Hematopoietic multipotent progenitor cell treated with erythropoietin and hydrocortisone succinate and interleukin-3 and kit ligand, for 6 days (in vitro differentiated cells): ENCODE measurements at places on chromosomes 16 and 17.
A peak's percentile ranks its signal among the peaks of the same experiment; 100 is the strongest.

DNA sequence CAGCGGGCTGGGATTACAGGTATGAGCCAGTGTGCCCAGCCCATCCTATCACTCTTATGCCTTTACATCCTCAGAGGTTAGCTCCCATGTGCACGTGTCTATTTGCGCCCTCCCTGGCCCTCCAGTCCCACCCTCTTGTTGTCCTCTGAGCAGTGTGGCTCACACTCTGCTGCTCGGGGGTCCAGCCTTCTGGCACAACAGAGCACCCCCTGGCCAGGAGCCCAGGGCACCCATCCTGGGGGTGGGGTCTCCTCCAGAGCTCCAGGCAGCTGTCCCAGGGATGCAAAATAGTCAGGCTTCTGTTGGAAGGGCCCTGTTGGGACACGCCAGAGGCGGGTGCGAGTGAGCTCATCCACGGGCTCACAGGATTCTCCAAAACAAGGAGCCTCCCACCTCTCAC, 11.7 kb upstream of the FAM83G start:
- no peak for DNase-seq

- no peak for DNase-seq
These were observed 12.6 kb upstream of the CEP20 start for GRCh38 chr16:15900901-15901500.

DNA sequence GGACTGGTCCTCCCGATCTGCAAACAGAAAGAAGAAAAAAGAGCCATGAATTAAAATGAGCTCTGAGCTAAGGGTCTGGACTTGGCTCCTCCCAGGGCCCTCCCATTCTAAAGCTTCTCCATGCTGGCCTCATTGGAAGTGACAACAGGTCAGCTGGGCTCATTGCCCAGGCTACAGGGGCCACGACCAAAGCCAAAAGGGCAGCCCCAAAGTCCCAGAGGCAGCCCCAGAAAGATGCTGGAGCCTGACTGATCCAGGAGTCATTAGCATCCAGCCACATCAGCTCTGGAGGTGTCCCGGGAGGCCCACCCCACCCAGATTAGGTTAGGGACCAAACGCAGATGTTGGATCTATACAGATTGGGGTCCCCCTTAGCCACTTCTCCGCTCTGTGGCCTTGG, 58.2 kb downstream of the MYH11 start:
- DNase-seq, result no peak

- DNase-seq, result no peak
These were observed 34.4 kb upstream of the ENDOV start for GRCh38 chr17:80380555-80381002.

DNA sequence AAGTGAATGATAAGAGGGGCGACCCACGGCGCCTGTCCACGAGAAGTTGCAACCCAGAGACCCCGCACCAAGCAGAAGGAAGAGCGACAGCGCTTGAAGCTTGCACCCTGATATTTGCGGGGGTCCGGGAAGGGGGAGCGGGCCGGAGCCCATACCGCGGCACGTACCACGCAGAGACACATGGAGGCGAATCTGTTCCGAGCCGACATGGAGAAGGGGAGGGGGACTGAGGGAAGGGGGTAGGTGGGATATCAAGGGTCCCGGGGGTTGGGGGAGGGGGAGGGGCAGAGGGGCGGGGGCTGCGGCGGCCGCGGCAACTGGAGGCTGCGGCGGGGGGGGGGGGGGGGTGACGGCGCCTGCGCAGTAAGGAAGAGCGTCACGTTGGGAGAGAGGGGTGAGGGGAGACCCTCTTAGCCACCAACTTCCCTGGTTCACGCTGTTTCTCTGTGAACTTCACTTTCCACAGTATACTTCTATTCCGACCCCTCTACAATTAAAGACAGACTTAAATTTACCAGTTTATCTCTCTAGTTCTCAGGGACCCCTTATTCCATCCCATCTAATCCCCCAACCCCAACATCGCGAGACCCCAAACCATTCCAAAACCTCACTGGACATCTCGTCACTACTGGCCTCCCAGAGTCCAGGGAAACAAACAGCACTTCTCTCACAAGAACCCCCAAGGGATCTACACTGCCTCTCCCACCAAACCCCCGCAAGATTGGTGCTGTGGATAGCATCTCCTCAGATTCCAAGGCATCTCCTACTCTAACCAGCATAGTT, 8.0 kb downstream of the DLG4 start:
- no peak for DNase-seq

DNA sequence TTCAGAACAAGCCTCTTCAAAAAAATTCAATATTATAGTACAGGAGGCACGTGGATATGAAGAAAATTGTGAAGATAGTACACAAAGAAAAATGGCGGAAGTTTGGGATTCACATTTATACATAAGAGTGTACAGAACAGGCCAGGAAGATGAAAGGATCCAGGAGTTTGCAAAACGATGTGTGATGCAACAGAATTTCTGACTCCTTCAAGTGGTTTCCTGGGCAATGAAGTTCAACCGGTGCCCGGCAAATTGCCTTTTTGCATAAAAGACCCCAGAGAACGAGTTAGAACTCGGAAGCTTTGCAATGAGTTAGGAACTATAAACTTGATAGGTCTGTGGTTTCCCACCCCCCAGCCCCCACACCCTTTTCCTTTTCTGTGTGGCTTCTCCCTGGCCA, 189.1 kb downstream of the SALL1 start:
- no peak for DNase-seq

GRCh38 chr17:35243561-35244340, 879 bp downstream of the SLFN5 start:
- peak; percentile 46 for DNase-seq

GRCh38 chr17:40501499-40501911, at the start of gene TNS4:
Gene TNS4, minus strand, starts transcription at chr17:40501623. Its CDS starts 5,198 bp downstream, at chr17:40496425.
- no peak for DNase-seq

DNA sequence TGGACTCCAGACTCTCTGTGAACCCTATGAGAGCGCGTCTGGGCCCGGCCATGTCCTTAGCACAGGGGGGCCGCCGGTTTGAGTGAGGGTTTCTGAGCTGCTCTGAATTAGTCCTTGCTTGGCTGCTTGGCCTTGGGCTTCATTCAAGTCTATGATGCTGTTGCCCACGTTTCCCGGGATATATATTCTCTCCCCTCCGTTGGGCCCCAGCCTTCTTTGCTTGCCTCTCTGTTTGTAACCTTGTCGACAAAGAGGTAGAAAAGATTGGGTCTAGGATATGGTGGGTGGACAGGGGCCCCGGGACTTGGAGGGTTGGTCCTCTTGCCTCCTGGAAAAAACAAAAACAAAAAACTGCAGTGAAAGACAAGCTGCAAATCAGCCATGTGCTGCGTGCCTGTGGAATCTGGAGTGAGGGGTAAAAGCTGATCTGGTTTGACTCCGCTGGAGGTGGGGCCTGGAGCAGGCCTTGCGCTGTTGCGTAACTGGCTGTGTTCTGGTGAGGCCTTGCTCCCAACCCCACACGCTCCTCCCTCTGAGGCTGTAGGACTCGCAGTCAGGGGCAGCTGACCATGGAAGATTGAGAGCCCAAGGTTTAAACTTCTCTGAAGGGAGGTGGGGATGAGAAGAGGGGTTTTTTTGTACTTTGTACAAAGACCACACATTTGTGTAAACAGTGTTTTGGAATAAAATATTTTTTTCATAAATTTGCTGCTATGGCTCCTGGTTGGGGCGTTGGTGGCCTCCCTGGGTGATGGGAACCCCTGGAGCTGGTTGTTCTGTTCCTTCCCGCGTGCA, 23.1 kb downstream of the STAT5A start:
- peak; percentile 98 for DNase-seq

DNA sequence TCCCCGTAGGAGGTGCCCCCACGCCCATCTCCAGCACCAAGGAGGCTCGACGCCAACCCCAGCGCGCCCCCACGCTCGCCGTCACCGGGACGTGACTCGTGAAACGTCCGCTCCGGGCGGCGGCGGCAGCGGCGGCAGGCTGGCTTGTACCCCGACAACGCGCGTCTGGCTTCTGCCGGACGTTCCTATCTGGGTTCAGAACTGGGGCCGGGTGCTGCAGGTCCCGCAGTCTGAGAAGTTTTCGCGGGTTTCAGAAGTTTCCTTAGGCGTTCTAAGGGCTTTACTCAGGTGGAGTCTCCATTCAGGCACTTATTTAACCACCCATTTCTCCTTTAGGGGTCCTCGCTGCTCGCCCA, 672 bp upstream of the ALKBH5 start:
- peak; percentile 91 for DNase-seq

DNA sequence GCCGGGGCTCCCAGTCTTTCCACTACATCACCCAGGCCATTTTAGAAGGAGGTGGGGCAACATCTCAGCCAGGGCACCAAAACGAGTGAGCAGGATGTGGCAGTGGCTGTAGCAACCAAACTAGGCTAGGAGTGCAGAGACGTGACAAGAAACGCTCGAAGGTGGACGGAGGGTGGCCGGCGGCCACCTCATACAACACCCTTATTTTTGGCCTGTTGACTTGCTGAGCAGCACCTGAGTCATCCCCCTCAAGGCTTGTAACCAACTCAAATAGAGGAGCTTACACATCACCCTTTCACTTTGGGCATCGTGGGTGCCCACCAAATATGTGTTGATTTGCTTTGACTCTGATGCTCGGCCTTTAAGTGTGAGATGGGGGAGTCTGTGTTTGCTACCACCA, 23.7 kb upstream of the SOX9 start:
- no peak for DNase-seq

GRCh38 chr16:11833951-11834695, 17.2 kb downstream of the RSL1D1 start:
- peak; percentile 69 for DNase-seq

GRCh38 chr17:50153650-50154575, 3.4 kb upstream of the PPP1R9B start:
- DNase-seq, result peak; percentile 97

DNA sequence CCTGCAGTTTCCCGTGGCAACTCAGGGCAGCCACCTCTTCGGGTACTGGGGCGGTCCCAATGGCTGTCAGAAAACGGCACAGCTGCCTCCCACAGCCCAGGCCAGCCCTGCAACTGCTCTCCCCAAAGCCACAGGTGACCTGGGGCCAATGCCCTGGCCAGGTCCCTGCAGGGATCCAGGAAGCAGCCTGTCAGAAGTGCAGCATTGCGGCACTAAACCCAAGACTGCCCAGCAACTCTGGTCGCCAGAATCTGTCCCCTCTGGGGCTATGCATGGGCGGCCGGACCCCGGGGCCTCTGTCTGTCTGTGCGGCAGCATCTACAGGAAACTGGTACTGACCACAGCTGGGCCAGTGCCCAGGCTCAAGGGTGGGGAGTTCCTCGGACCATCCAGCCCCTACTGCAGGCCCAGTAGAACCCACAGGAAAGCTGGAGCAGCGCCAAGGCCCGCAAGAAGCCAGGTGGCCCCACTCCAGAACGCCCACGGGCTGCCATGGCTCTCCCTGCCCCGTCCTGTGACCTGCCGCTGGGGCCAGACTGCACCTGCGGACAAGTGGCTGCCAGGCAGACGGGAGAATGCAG, 5.5 kb downstream of the CYBC1 start:
- DNase-seq, result no peak

DNA sequence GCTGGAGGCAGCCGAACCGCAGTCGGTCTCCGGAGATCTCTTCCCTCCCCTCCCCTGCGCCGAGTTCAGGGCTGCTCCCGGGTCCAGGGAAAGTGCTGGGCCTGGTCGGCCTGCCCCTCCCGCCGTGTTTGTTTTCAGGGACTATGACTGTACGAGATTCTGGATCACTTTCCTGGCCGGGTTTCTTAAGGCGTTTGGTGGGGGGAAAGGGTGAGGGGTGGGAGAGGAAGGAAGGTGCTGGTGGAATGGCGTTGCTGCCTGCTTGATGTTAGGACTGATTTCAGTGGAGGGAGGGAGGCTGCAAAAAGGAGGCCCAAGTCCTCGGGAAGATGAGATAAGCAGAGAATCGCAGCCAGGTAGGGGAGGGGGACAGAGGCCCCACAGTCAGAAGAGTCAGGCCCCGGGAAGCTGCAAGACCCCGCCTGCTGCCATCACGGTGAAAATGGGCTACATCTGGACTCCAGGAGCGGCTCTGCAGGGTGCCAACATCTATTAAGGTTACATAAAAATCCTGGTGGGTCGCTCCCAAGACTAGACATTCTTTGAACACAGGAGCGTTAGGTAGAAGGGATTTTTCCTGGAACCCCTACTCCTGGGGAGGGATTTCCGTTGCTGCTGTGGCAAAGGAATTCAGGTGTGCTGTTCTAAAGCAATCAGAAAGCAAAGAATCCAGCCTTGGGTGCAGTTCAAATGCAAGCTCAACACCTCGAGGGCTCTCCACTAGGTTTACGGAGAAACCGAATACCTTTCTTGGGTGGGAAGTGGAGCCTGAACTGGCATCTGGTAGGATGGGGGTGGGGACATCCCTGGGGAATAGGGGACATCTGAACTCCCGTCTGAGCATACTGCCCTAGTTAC, 1.2 kb downstream of the ARHGAP44 start:
- DNase-seq, result no peak

GRCh38 chr17:77831474-77832179, 126.9 kb upstream of the TNRC6C start:
- DNase-seq, result no peak

DNA sequence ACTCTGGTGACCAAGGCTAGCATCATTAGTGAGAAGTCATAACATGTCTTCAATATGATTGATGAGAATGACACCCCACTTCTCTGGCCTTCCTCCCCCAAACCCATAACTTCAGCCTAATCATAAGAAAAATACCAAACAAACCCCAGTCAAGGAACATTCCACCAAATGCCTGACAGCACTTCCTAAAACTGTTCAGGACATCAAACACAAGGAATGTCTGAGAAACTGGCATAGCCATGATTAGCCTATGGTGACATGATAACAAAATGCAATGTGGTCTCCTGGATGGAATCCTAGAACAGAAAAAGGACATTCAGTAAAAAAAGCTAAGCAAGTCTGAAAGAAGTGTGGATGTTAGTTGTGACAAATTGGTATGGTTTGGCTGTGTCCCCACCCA, 24.7 kb upstream of the TBX4 start:
- DNase-seq, result no peak

- DNase-seq, result no peak
These were observed 134.4 kb downstream of the SPACA3 start for GRCh38 chr17:33126086-33126485.

DNA sequence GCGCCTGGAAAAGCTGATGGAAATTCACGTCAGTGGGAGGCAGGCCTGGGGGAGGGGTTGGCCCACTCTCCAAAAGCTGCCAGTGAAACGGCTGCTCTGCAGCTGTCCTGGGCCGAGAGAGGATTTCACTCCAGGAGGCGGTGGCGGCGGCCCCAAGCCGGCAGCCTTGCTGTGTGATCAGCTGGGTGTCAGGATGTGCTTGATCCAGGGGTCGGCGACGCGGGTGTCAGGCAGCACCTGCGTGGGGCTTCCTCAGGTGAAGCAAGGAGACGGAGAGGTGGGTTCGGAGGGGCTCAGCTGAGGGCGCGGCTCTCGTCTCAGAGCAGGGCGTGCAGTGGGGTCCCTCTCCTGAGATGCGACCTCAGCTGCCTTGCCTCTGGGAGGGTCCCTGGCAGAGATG, 7.0 kb downstream of the CBFA2T3 start:
- DNase-seq, result no peak
